Effector CD8-positive, alpha-beta T cell (primary cell): ENCODE measurements at places on chromosomes 13 and 19.
A peak's percentile ranks its signal among the peaks of the same experiment; 100 is the strongest.

- DNase-seq = no peak
These were observed 25.6 kb downstream of the MLLT1 start for GRCh38 chr19:6253954-6254733.

- DNase-seq = no peak
These were observed 452.0 kb downstream of the SLITRK6 start for GRCh38 chr13:85347251-85347650.

DNA sequence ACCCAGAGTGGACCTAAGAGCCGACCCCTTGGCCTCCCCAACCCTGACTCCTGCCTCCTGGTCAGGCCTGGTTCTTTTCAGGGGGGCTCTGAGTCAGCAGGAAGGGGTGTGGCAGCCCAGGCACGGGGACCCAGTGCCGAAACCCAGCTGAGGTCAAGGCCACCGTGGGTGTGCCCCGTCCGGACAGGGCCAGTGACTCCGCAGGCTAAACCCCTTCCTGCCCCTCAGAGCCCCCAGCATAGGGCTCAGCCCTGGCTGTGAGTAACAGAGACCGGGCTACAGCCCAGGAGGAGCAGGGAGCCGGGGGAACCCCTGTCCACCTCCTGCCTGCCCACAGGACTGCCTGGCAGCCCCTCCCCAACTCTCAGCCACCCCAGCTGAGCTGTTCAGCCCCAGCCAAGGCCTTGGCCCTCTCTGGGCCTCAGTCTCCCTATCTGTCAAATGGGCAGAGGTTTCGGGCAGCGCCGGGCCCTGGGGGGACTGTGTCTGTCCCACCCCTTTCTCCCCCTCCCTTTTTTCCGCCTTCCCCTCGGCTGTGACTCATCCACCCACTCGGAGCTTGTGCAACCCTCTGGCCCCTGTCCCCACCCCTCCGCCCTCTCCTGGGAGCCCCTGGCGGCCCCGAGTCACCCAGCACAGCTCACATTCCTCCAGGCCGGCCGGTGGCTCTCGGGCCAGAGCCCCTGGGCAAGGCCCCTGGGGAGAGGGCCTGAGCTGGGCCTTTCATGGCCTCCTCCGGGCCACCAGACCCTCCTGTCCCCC lies 8.6 kb downstream of the ZBTB7A start:
- DNase-seq = peak; percentile 18

DNA sequence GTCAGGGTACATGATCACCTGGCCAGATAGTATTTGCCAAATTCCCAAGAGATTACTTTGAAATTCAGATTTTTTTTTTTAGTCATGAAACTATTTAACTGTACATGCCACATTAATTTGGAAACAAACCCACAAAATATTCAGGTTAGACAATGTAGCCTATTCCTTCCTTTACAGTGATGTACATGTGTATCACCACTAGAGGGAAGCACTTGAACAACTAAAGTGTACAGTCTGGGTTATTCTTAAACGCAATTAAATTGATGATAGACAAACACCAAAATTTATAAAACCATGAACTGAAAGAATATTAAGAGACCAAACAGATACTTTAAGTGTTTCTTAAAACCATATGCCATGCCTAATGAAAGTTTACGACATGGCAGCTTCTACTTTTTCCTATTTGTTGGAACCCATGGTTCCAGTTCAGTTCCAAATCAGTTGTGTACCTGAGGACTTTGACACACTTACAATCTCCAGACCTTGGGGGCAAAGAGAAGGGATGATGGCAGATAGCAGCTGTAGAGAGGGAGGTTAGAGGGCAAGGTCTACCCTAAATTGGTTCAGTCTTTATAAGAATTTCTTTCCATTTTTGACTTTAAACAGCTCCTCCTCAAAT lies 52.8 kb downstream of the TNFSF13B start:
- no peak for DNase-seq

GRCh38 chr13:95800436-95800835 lies 123.5 kb downstream of the DNAJC3 start:
- DNase-seq = no peak

DNA sequence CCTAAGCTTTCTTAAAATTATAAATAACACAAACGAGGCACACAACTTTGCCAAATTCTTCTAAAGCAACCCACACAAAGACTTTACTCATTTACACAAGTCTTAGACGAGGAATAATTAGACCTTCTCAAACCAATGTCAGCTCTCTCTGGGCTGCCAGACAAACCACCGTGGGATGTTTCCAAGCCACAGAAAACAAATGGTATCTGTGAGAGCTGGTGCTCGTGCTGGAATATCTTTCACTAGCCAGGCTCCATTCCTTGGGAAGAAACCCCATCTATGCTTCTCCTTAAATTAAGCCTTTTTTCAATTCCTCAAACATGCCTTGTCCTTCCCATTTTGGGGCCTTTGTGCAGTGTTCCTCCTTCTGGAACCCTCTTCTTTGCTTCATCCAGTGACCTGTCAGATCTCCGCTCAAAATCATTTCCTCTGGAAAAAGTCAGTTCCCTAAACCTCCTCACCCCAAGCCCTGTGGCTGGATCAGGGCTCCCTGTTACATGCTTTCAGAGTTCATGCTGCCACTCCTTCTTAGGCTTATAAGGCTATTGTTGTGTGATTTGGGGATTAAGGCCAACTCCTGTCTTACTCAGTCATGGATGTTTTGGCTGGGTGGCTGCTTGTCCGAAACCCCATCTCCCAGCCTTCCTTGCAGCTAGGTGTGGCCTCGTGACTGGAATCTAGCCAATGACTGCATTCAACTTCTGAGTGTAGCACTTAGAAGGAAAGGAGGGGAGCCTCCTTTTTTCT lies 64.2 kb upstream of the GTF2F2 start:
- no peak for DNase-seq

DNA sequence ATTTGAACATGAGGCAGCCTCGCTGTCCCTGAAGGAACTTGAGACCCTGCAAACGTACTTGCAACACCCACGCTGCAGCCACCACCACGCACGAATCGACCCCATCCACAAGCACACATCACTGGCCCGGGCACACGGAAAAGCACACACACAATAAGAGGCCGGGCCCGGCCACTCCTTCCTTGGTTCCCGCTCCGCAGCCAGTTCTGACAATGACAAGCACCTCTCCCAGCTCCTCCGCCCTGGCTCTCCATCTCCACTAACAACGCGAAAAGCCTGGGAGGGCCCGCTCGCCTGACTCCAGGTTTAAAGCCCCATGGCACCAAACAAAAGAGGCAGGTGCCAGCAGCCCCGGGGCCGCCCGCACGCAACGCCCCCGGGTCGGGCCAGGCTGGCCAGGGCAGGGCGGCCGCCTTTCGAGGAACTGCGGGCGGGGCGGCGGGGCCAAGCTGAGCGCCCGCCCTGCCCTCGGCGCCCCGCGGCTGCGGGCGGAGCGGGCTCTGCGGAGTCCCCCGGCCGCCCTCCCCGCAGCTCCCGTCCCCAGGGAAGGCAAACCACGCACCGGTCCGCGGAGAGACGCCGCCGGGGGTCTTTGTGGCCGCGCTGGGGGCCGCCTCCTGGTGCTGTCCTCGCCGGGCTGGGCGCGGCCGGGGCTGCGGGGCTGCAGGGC lies 495 bp downstream of the DCLK1 start:
- no peak for DNase-seq

- no peak for DNase-seq
These were observed 51.1 kb downstream of the GARRE1 start for GRCh38 chr19:34305221-34306083.

DNA sequence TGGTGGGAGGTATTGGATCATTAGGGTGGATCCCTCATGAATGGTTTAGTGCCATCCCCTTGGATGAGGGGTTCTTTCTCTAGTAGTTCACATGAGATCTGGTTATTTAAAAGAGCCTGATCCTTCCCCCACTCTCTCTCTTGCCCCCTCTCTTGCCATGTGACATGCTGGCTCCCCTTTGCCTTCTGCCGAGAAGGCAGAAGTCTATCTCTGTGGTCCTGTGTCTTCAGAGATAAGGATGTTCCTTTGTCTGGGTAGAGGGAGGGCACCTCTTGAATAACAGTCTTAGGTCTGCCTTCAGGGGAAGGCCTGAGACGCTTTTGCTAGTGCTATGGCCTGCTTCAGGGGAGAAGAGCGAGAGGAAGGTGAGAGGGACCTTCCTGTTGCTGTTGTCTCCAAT lies 2.0 kb upstream of the ZDHHC20 start:
- no peak for DNase-seq

- DNase-seq = no peak
These were observed 107.7 kb upstream of the SPATA13 start for GRCh38 chr13:24052547-24053518.

- no peak for DNase-seq
These were observed 141.7 kb upstream of the SERP2 start for GRCh38 chr13:44231786-44232516.

GRCh38 chr13:31242916-31243315 lies 43.1 kb downstream of the B3GLCT start:
- DNase-seq = no peak

- DNase-seq = no peak
These were observed 172.9 kb downstream of the PDS5B start for GRCh38 chr13:32759152-32759551.

GRCh38 chr13:20182231-20182846 lies 10.4 kb downstream of the GJB2 start:
- DNase-seq = peak; percentile 12

DNA sequence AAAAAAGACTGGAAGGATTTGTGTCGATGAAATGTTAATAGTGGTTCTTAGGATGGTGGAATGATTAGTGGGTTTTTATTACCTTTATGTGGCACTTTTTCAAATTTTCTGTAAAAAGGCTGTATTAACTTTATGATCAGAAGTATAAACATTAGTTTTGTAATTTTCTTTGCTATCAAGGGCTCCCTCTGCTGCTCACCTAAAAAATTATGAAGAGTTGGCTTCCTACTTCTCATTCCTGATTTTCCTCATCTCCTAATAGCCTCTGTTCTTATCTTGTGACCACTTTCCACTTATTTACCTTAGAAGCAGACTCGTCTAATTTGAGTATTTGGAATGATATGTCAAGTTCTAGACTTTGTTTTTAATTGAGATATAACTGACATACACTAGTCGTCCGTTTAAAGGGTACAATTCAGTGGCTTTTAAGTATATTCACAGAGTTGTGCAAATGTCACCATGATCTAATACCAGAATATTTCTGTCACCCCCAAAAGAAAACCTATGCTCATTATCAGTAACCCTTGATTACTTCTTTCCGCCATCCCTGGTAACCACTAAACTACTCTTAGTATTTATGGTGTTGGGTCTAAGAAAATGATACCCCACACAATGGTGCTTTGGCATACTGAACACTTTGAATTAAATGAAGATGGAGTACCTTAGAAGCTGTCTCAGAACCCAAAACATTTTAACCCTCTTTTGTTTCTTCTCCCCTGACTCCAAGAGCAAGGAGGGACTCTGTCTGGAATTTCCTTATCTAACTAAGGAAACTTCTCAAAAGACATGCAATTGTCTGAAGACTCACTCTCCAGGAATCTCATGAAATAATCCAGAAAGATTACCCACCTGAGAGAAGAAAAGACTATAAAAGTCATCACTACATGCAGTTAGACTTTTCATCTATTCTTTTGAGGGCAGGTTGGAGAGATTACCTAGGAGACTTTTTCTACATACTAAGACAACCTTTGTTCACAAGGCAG lies 311.3 kb downstream of the DLEU7 start:
- no peak for DNase-seq

DNA sequence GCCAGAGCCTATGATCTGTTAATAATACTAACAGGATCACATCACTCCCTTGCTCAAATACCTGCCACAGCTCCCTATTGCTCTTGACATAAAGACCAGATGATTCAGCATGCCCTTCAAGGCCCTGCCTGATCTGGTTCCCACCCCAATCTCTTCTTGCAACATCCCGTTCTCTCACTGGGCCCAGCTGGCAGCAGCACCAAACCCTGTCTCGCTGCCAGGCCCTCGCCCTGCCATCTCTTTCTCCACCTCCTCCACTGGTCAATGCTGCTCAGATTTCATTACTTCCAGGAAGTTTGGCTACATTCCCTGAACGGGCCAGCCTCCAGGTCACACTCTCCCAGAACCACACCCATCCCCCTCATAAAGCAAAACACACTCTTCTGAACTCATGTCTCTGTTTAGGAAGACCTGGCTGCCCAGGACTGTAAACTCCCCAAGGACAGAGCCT lies 8.6 kb upstream of the BCAT2 start:
- DNase-seq = no peak
